ENCODE measurements at places on chromosomes 2 and 18.

DNA sequence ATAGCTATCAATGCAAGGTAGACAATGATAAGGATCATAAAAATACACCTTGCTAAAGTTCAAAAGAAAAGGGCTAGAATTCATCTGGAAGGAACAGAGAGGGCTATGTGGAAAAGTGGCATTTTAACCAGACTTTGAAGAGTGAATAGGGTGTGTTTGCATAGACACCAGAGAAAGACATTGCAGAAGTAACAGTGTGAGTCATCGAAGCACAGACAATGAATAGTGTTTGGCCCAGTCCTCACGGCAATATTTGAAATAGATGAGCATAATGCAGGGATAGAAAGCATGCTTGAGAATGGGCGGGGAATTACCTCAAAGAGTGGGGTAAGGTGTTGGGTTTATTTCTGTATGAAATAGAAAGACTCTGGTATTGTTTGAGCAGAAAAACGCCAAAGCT is 24.2 kb downstream of the MYT1L start:
- no peak for DNase-seq

GRCh38 chr2:12167525-12168317 is 421.3 kb downstream of the LPIN1 start:
- no peak for DNase-seq

- no peak for DNase-seq
These were observed 184.6 kb downstream of the ZFP36L2 start for GRCh38 chr2:43041661-43042360.

GRCh38 chr2:239391286-239392071 is 9.3 kb downstream of the HDAC4 start:
- DNase-seq = no peak

GRCh38 chr2:235026649-235027557 is 75.1 kb downstream of the SH3BP4 start:
- DNase-seq = peak; percentile 77

All from NCI-H460 (cell line).